ENCODE measurements at places on chromosomes 7 and 10. TPM values are rescaled to one million over a fixed set of nuclear protein-coding genes. Genes with fewer than 3 reads are reported as not detected.

GRCh38 chr10:52672880-52673279 is 99.7 kb downstream of the MBL2 start:
- DNase-seq = no peak

DNA sequence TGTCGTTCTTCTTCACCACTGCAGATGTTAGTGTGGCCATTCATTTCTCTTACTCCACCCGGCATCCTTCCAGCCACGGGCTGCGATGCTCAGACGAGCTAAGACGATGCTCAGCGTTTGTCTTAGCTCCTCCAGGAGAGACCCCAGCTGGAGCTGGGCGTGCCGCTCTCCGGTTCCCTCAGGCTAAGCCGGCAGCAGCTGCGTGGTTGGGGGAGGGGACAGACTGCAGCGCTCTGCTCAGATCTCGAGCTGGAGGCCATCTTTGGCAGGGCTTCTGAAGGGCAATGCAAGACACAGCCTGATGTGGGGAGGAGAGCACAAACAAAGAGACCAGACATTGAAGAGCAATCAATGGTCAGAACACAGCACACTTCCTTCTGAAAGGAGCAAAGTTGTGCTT is 4.8 kb downstream of the INA start:
- peak; percentile 63 for DNase-seq

DNA sequence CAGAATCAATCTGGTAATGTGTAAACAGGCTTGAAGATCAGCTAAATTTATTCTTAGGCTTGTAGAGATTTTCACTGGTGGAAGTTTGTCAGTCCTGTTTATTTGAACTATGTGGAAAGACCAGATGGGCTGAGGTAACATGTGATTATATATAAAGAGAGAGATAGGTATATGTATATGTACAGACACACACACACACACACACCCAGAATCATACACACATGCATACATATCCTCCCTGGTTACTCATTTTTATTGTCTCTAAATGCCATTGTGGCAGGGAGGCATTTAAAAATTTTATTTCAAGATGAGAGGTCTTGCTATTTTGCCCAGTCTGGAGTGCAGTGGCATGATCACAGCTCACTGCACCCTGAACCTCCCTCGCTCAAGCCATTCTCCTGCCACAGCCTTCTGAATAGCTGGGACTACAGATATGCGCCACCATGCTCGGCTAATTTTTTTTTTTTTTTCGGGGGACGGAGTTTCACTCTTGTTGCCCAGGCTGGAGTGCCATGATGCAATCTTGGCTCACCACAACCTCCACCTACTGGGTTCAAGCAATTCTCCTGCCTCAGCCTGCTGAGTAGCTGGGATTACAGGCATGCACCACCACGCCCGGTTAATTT is 78.1 kb upstream of the CYTH3 start:
- no peak for DNase-seq

The SPDYE9 gene
- not detected for total RNA-seq

Measured in kidney (tissue), 22 donors.